ENCODE measurements at places on chromosomes 4 and X. TPM values are rescaled to one million over a fixed set of nuclear protein-coding genes. Genes with fewer than 3 reads are reported as not detected.

Gene ELF4
- 47.3 TPM for total RNA-seq

DNA sequence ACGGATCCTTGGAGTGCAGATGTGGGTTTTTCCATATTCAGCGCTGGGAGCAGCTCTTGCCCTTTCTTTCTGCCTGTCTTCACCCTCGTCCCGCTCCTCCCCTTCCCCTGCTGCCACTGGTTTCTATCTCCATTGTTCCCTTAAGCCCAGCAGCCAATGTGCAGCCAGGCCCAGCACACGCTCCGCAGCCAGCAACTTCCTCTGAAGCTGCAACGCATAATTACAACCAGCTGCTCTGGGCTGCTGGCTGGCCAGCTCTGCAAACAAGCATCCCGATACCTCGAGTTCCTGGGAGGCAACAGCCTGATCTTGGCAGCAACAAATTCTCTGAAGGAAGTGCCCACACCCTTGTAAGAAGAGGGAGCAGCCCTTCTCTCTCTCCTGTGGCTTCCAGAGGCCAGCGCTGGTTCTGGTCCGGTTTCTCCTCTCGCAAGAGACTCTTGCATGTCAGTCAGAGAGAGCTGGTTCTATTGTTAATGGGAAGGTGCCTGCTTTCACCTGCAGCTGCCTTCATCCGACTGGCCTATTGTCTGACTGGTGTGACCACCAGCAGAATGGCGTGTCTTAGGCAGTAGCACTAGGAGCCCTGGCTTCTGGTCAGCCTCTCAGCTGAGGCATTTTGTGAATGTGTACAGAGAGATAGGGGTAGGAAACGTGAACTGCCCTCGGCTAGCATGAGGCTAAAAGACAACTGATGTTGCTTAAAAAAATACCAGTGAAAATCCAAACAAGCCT is 83.8 kb upstream of the MAML3 start:
- no peak overlapping the region for H3K4me3 ChIP-seq
- H3K4me1 ChIP-seq = no peaks in the 10 kb centered on the region
- DNase-seq = peak; percentile 69
- peak overlapping the region; percentile 75 for H3K27ac ChIP-seq

- no peak overlapping the region for H3K4me3 ChIP-seq
- no peaks in the 10 kb centered on the region for H3K36me3 ChIP-seq
Measured at GRCh38 chr4:43560047-43560446, 667.5 kb downstream of the GRXCR1 start.

Gene CENPVL2
- not detected for total RNA-seq

Gene GLRA3
- not detected for total RNA-seq

GRCh38 chrX:119694601-119695534 is 1.9 kb upstream of the SEPTIN6 start:
- no peaks in the 10 kb centered on the region for H3K36me3 ChIP-seq
- no peak overlapping the region for H3K27ac ChIP-seq

GRCh38 chrX:40064055-40064597 is 33.6 kb downstream of the BCOR start:
- no peaks in the 10 kb centered on the region for H3K36me3 ChIP-seq
- DNase-seq = no peak
- no peaks in the 10 kb centered on the region for H3K27me3 ChIP-seq
- H3K27ac ChIP-seq = no peak overlapping the region
- H3K4me3 ChIP-seq = no peak overlapping the region

GRCh38 chr4:182271731-182272130 is 28.5 kb downstream of the TENM3 start:
- no peak overlapping the region for H3K4me3 ChIP-seq
- no peak for DNase-seq
- no peaks in the 10 kb centered on the region for H3K27me3 ChIP-seq
- no peaks in the 10 kb centered on the region for H3K4me1 ChIP-seq
- H3K27ac ChIP-seq = no peak overlapping the region

GRCh38 chr4:177404342-177404741 is 37.9 kb downstream of the AGA start:
- H3K36me3 ChIP-seq = no peaks in the 10 kb centered on the region
- peaks cover 7% of the 10 kb centered on the region for H3K4me1 ChIP-seq
- H3K27ac ChIP-seq = no peak overlapping the region
- H3K4me3 ChIP-seq = no peak overlapping the region
- H3K27me3 ChIP-seq = no peaks in the 10 kb centered on the region

Gene PLP2
- total RNA-seq = 28.7 TPM

DNA sequence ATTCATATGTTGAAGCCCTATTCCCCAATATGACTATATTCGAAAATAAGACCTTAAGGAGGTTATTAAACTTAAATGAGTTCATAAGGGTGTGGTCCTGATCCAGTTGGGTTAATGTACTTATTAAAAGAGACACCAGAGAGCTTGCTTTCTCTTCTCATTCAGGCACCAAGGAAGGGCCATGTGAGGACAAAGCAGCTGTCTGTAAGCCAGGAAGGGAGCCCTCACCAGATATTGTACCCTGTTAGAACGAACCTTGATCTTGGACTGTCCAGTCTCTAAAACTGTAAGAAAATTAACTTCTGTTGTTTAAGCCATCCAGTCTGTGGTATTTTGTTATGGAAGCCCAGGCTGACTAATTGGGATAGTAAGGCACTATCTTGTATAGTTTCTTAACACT is 9.1 kb upstream of the YTHDC1 start:
- DNase-seq = no peak
- no peaks in the 10 kb centered on the region for H3K27me3 ChIP-seq
- H3K36me3 ChIP-seq = no peaks in the 10 kb centered on the region
- no peaks in the 10 kb centered on the region for H3K4me1 ChIP-seq
- H3K4me3 ChIP-seq = no peak overlapping the region

DNA sequence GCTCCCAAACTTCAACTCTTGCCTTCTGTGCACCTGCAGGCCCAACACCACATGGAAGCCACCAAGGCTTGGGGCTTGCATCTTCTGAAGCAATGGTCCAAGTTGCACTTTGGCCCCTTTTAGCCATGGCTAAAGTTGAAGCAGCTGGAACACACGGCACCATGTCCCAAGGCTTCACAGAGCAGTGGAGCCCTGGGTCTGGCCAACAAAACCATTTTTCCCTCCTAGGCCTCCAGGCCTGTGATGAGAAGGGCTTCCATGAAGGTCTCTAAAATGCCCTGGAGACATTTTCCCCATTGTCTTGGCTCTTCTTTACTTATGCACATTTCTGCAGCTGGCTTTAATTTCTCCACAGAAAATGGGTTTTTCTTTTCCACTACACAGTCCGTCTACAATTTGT is 61.3 kb upstream of the CYSLTR1 start:
- H3K27me3 ChIP-seq = no peaks in the 10 kb centered on the region
- DNase-seq = no peak
- no peak overlapping the region for H3K27ac ChIP-seq
- H3K36me3 ChIP-seq = no peaks in the 10 kb centered on the region
- H3K4me3 ChIP-seq = no peak overlapping the region

GRCh38 chr4:112076919-112077608 is 68.2 kb upstream of the FAM241A start:
- DNase-seq = no peak
- no peak overlapping the region for H3K4me3 ChIP-seq
- no peaks in the 10 kb centered on the region for H3K27me3 ChIP-seq
- no peaks in the 10 kb centered on the region for H3K4me1 ChIP-seq
- H3K36me3 ChIP-seq = no peaks in the 10 kb centered on the region
- H3K27ac ChIP-seq = no peak overlapping the region

DNA sequence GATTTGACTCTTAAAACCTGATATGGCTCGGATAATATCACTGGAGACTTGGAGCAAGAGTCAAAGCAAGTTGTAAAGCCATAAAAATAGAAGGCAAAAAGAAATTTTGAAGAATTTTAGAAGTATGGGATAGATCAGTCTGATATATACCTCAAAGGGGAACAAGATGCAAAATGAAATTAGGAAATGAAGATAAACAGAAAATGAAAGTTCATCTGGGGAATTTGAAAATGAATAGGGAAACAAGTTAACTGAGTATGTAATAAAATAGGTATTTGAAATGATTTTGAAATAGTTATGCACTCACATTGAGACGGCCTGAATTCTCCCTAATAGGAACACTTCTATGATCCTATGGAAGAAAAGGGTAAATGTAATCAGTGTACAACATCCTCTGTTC is 5.7 kb downstream of the CYP2U1 start:
- no peak overlapping the region for H3K27ac ChIP-seq
- no peaks in the 10 kb centered on the region for H3K36me3 ChIP-seq

- DNase-seq = no peak
- no peaks in the 10 kb centered on the region for H3K27me3 ChIP-seq
- no peak overlapping the region for H3K4me3 ChIP-seq
- H3K36me3 ChIP-seq = no peaks in the 10 kb centered on the region
Measured at GRCh38 chrX:46673620-46674359, 85.1 kb downstream of the SLC9A7 start.

Gene GAGE12E
- not detected for total RNA-seq

DNA sequence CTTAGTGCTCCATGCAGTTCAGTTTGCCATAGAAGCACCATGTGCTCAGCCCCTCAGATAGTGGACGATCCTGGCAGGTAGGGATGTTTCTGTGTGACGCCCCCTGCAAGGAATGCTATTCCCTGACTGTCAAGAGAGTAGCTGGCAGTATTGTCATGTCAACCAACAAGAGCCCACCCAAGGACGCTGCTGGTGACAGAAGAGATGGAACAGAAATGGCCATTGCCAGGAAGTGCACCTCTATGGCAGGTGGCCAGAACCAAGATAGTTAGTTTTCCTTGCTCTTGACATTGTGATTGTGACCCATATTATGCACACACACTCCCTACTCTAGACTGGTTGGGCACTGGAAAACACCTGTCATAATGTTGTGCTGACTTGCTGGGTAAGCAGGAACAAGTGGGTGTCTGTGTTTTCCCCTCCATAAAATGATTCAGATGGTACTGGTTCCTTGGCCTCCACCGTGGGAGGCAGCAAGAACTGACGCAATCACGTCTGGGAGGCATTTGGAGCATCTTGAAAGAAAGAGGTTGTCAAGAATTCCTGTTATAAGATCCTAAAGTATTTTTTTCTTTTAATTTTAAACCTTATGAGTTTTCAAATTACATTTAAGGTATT is 507.9 kb downstream of the MID1IP1 start:
- H3K4me3 ChIP-seq = no peak overlapping the region
- DNase-seq = no peak
- H3K36me3 ChIP-seq = no peaks in the 10 kb centered on the region
- H3K4me1 ChIP-seq = no peaks in the 10 kb centered on the region

DNA sequence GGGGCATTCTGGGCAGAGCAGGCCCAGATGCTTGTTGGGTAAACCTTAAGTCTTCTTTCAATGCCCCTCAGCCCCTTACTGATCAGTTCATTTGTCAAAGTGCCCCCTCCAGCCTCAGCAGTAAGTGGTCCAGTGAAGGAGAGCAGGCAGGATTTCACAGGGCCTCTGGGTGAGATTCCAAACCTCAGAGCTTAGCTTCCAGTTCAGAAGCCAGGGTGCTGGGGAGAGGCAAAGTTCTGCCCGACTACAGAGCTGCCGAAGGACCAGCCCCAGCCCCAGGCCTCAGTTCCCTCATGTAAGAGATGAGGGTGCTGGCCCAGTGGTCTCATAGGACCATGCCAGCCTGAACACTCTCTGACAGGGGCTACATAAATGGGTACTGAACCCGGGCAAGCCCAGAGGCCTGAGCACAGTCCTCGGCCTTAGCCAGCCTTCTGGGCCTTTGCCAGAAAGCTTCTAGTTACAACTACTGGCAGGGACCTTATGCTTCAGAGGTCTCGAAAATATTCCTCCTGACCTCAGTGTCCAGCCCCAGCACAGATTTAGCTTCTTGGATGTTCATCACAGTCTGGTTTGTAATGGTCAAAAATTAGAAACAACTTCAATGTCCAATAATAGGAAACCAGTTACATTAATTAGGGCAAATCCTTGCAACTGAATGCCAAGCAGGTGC is 851 bp upstream of the RIPPLY1 start:
- no peak overlapping the region for H3K4me3 ChIP-seq
- no peak for DNase-seq
- no peaks in the 10 kb centered on the region for H3K27me3 ChIP-seq
- H3K27ac ChIP-seq = no peak overlapping the region
- no peaks in the 10 kb centered on the region for H3K4me1 ChIP-seq

Gene JADE3
- total RNA-seq = 2.8 TPM

Gene CTSO
- total RNA-seq = 14.1 TPM

DNA sequence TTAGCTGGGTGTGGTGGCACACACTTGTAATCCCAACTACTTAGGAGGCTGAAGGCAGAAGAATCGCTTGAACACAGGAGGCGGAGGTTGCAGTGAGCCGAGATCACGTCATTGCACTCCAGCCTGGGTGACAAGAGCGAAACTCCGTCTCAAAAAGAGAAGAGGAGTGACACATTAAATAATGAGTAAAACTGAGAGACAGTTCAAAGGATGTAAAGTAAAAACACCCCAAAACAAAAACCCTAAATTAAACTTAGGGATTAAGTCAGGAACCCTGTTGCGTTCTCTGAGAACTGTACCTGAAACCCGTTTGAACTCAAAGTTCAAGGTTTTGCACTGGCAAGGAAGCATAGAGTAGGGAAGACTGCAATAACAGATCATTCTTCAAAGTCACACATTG is 141.7 kb downstream of the BRWD3 start:
- no peak for DNase-seq
- H3K4me3 ChIP-seq = no peak overlapping the region
- no peak overlapping the region for H3K27ac ChIP-seq
- no peaks in the 10 kb centered on the region for H3K4me1 ChIP-seq
- H3K36me3 ChIP-seq = no peaks in the 10 kb centered on the region

GRCh38 chr4:164617426-164617825 is 136.5 kb upstream of the SMIM31 start:
- no peaks in the 10 kb centered on the region for H3K4me1 ChIP-seq
- H3K27ac ChIP-seq = no peak overlapping the region
- no peak overlapping the region for H3K4me3 ChIP-seq
- H3K36me3 ChIP-seq = no peaks in the 10 kb centered on the region

Gene ALB
- total RNA-seq = not detected

Gene HSFX2
- total RNA-seq = not detected

- H3K36me3 ChIP-seq = peaks cover 77% of the 10 kb centered on the region
- no peaks in the 10 kb centered on the region for H3K4me1 ChIP-seq
- DNase-seq = no peak
- H3K27me3 ChIP-seq = no peaks in the 10 kb centered on the region
- H3K27ac ChIP-seq = peak overlapping the region; percentile 39
- H3K4me3 ChIP-seq = no peak overlapping the region
Measured at GRCh38 chr4:1330761-1331590, 16.0 kb upstream of the UVSSA start.

DNA sequence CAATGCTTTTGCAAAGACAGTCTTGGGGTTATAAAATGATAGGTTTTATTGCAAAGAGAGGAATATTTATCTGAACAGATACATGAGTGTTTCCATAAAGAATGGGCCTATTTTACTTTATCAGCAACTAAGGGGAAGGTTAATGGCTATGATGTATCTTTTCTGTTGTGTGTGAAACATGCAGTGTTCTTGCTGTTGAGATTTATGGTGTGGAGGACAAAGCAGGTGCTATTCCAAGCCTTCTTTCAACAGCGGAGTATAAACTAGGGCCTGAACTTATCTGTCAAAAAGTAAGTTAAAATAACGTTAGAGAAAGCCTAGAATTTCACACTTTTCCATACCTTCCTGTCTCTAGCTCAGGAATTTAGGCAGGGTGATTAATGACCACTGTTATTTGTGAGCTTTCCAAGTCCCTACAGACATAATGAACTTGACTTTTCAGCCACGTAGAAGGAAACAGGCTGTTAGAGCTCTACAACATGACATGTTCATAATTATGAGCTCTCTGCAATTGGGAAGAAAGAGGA is 411.4 kb downstream of the IL1RAPL1 start:
- H3K27ac ChIP-seq = no peak overlapping the region
- H3K4me1 ChIP-seq = no peaks in the 10 kb centered on the region
- H3K4me3 ChIP-seq = no peak overlapping the region

All from Peyer's patch (tissue), 4 donors.